Activated naive CD8-positive, alpha-beta T cell treated with anti-CD3 and anti-CD28 coated beads for 36 hours (primary cell): ENCODE measurements at places on chromosomes 11 and 22.

GRCh38 chr11:109423466-109424190 lies 1.6 kb downstream of the C11orf87 start:
- no peak for DNase-seq

DNA sequence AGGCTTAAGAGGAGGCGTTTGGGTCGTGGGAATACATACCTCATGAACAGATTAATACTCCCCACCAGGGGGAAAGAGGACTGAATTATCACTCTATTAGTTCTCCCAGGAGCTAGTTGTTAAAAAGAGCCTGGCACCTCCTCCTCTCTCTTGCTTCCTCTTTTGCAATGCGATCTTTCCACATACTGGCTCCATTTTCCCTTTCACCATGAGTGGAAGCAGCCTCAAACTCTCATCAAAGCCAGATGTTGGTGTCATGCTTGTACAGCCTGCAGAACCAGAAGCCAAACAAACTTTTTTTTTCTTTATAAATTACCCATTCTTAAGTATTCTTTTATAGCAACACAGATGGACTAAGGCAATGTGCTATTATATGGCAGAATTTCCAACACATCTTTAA lies 258.5 kb downstream of the FAM76B start:
- DNase-seq, result no peak

DNA sequence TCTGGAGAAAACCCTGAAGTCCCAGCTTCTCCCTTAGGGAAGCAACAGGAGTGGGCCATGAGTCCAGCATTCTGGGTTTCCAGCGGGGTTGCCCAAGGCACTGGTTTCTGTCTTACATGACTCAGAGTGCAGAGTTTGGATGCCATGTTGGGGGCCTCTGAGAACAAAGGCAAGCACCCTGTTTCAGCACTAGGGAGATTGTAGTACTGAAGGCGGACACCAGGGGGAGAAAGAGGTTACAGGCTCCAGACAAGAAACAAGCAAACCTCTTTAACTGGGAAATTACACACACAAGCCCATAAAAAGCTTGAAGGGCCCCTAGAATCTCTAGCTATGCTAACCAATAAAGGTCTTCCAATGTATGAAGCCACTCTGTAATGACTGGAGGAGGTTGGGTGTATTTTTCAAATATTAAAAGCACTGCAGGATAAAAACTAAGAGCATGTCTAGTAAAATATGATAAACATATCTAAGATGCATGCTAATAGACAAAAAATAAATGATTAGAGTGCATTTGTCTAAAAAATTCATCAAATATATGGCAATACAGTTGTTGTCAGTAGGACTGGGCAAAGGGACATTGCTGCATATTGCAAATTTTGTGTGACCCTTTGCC lies 7.1 kb downstream of the MS4A6E start:
- peak; percentile 62 for DNase-seq

DNA sequence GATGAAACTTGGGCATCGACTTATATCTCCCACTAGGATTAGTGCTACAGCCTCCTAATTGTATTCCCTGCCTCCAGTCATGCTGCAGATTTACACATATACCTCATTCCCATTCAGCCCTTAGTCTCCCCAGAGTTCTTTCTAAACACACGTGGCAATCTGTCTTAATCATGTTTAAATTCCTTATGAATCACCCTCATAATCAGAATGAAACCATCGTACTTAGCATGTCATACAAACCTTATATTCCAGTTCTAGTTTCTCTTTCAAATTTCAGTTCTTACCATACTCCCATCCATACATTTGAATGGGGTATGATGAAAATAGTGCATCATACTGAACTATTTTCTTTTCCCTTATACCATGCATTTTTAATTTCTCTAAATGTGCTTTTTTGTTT lies 6.0 kb upstream of the OR10A2 start:
- no peak for DNase-seq

GRCh38 chr11:29432719-29433325 lies 584.0 kb downstream of the KCNA4 start:
- no peak for DNase-seq

DNA sequence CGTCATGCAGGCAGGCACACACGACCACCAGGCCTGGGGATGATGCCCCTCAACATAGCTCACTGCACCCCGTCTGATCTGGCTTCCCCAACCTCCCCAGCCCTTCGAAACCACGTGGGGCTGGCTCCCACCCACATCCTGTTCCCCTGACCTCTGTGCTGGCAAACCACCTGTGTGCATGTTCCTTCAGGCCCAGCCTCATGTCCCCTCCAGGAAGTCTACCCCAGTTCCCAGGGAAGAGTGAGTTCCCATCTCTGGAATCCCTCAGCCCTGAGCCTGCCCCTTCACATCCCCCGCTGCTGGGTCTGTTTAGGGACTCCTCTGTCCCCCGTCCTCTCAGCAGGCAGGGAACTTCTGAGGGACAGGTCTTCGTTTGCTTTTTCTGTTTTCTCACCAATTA lies 7.1 kb downstream of the SLC7A4 start:
- peak; percentile 47 for DNase-seq
